ENCODE measurements at places on chromosomes 3 and 15.

DNA sequence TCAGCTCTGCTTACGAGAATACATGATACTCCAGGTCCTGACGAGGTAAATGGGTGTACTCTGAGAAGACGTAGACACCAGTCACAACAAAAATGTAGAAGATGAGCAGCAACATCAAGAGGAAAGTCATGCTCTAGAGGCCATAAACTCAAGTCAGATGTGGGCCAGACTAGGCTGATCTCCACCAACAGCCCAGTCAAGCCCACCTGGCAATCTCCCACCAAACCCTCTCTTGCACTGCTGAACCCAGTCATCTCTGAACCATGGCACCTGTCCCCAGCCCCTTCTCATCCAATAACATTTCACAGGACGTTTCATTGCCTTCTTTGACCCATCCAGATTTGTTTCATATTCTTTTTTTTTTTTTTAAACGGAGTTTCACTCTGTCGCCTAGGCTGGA is 10.8 kb upstream of the PDIA3 start:
- no peak for DNase-seq

- DNase-seq = no peak
These were observed 6.3 kb downstream of the AEN start for GRCh38 chr15:88627463-88627862.

DNA sequence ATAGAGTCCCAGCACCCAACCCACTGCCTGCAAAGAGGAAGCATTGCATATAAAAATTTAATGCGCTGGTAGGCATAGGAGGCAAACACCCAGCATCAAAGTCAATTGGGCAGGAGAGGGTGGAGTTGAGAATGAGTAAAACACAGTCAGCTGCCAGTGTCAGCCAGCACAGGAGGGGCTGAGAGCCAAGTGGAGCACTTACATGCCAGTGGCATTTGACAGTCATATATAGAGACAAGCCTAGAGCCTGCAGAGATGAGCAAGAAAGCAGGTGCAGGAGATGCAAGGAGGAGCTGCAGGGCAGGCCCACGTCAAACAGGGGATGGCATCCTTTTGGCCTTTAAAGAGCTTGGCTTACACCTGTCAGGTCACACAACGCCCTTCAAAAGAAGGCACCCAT is 27.6 kb upstream of the ZFAND6 start:
- DNase-seq = no peak

GRCh38 chr3:64988188-64988587 is 300.4 kb upstream of the ADAMTS9 start:
- DNase-seq = no peak

DNA sequence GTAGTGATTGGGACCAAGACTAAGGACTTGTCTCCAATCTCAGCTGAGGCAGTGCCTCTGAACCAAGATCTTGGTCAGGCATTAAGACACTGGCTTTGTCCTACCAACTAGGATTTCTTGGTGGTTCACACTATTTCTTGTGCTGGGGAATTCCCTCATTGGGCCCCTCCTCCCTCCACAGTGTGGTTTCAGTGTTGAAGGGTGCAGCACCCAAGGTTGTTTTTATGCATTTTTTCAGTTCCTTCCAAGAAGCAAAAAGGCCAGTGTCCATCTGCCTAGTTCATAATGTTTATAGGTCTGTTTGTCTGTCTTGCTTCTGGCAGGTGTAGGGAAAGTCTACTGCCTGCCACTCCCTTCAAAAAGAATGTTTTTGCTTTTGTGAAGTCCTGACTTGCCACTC is 10.6 kb upstream of the ITPKA start:
- DNase-seq = no peak
